ENCODE measurements at places on chromosomes 3 and 15. TPM values are rescaled to one million over a fixed set of nuclear protein-coding genes. Genes with fewer than 3 reads are reported as not detected.

GRCh38 chr3:9750556-9751411, 1.0 kb downstream of the OGG1 start:
- no peak for DNase-seq

The STAB1 gene
- total RNA-seq, result 0.09 TPM

GRCh38 chr3:171566803-171567422, 106.7 kb upstream of the TNIK start:
- no peak for DNase-seq

- DNase-seq, result no peak
Measured at GRCh38 chr15:43126356-43126755, 7.0 kb upstream of the TMEM62 start.

GRCh38 chr15:51771773-51772172, 20.4 kb downstream of the TMOD2 start:
- no peak for DNase-seq

Data from activated CD8-positive, alpha-beta T cell treated with anti-CD3 and anti-CD28 coated beads for 36 hours (primary cell).